ENCODE measurements at places on chromosomes 4 and X.

- DNase-seq: no peak
Measured at GRCh38 chrX:118153270-118153669, 36.7 kb upstream of the KLHL13 start.

DNA sequence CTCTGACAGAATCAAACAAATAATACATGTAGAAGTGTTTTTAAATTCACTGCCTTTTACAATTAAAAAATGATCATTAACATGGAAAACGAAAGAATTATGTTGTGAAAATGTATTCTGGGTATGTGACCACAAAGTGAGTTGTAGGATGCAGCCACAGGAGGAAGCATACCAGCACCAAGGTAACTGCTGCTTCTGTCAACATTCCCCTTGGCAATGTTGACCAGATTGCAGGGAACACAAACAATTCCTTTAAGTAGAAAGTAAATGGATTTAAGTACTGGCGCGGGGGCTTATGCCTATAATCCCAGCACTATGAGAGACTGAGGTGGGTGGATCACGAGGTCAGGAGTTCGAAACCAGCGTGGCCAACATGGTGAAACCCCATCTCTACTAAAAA is 1877.9 kb upstream of the PCDH7 start:
- DNase-seq: no peak

- no peak for DNase-seq
Measured at GRCh38 chr4:158958489-158959270, 144.2 kb upstream of the RAPGEF2 start.

GRCh38 chrX:24646745-24647182 is 383 bp downstream of the PCYT1B start:
- DNase-seq: no peak

- DNase-seq: no peak
Measured at GRCh38 chr4:5715357-5715756, 4.4 kb downstream of the EVC start.

DNA sequence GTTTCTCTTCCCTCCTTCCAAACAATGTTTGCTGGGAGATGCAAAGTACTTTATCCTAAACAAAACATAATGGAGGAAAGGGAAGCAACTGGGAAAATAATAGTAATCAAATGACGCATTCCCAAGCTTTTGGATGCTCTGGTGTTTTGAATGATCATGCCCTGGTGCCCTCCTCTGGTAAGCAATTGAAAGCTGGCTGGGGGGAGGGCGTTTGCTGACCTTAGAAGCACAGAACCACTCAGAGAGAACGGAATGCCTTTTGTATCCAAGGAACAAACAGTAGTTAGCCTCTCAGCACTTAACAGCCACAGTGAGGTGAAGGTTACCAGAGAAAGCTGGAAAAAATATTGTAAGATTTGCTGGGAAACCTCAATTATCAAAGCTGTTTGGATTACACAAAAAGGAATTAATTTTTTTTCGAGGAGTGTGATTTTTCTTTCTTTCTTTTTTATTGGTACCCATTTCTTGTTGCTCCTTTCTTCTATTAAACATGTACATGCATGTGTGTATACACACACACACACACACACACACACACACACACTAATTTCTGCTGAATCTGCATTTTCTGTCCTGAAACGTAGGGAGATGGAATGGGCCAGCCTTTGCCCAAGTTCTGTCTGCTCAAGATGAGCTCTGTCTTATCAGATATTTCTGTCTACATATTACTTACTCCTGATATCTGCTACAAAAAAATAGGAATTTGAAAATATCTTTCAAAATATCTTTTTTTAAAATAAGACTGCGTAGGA is 155.8 kb upstream of the IGFBP7 start:
- no peak for DNase-seq

- DNase-seq: no peak
Measured at GRCh38 chr4:87476934-87477333, 52.2 kb downstream of the SPARCL1 start.

DNA sequence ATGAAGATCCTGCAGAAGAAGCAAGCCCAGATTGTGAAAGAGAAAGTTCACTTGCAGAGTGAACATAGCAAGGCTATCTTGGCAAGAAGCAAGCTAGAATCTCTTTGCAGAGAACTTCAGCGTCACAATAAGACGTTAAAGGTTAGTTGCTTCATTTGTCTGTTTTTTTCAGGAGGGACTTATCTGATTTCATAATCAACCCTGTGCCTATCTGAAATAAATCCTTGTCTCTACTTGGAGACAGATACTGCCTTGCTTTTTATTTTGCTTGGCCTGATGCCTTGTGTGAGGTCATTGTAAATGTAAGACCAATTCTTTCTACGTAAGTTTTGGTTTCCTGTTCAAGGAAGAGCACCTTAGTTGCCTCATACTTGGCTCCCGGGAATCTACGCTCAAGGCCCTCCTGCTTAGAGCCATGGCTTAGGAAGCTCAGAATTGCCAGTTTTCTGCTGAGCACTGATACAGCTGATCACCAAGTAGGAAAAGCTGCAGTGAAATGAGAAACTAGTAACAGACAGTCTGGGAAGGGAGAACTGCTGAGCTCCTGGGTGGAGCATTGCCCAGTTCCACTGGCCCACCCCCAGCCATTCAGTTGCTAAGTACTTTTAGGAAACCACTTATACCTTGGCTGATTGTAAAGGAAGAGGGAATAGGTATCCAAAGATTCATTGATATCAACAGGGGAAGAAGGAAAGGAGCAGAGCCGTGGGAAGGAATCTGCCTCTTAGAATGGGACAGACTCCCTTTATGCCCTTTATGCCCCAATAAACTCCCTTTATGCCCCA is 41.8 kb downstream of the RBBP7 start:
- DNase-seq: no peak

DNA sequence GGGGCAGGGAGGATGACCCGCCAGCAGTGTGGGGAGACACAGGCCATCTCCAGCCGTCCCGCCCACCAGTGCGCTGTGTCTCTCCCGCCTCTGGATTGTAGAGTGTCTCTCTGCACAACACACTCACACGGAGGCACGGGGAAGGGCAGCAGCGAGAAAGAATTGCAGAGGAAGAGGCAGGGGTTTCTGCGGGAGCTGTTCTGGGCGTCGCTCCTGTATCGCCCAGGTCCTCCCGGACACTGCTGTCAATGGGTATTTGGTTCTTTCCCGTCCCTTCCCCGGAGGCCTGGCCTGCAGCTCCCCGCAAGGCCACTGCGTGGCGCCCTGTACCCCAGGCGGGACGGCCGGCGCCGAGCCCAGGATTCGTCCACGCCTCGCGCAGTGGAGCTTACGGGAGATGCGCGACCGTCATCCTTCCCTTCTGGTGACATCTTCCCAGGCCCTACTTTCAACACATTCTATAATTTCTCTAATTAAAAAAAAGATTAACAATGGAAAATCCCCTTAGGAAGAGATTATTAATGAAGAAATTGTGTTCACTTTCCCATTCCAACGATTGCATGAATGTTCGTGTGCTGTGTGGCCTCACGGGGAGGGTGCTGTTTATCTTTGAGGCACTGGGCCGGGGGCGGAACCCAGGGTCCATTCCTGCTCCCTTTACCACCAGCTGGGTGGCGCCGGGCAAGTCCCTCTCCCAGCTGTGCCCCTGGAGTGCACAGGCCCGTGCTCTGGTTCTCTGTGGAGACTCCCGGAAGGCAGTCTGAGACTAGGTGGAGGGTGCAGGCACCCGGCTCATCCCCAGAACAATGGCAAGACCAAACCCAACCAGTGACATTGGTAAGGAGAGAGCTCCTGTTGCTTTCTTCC is 95.7 kb downstream of the CPZ start:
- DNase-seq: no peak

Data from CD4-positive, alpha-beta T cell treated with Interleukin-6 at 100 ng/mL for 8 hours (primary cell).